ENCODE measurements at places on chromosomes 1 and 21. TPM values are rescaled to one million over a fixed set of nuclear protein-coding genes. Genes with fewer than 3 reads are reported as not detected.

DNA sequence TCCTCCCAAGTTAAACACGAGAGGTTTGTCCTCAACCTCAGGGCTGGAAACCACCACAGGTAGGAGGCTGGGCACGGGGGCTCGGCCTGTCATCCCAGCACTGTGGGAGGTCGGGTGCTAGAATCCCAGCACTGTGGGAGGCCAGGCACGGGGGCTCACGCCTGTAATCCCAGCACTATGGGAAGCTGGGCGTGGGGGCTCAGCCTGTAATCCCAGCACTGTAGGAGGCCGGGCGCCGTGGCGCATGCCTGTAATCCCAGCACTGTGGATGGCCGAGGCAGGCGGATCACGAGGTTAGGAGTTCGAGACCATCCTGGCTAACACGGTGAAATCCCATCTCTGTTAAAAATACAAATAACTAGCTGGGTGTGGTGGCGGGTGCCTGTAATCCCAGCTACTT, 6.7 kb upstream of the CDK11A start:
- DNase-seq, result no peak

DNA sequence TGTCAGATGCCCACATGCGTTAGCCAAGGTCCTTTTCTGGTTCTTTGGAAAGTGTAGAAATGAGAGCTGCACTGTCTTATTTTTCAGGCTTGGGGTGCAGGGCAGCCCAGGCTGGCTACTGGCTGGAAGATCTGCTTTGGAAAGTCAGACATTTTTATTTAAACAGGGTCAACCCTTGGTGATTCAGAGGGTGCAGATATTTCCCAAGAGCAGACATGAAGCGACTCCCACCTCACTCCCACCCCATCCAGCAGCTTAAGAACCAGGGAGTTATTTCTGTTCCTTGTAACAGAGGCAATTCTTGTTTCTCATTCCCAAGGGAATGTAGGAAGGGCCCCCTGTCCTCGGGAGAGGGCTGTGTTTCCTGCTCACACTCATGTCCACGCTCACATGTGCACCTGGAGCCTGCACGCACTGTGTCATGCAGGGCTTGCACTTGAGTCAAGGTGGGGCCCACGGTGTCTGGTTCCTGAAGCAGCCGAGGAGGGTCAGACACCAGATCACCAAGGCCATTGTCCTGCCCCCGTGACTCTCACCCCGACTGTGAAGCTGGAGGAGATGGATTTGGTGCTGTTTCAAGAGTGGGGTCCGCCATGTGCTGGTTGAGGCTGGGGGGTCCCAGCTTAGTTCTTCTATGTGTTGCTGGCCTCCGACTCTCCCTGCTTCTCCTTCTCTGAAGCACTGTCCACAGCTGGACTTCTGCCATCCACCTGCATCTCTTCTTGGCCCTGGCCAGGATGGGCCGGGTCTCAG, 992 bp downstream of the S100A7A start:
- DNase-seq, result no peak

GRCh38 chr1:103194060-103194459, 85.7 kb upstream of the COL11A1 start:
- DNase-seq, result no peak

GRCh38 chr1:29380532-29380931, 144.2 kb downstream of the PTPRU start:
- no peak for DNase-seq

DNA sequence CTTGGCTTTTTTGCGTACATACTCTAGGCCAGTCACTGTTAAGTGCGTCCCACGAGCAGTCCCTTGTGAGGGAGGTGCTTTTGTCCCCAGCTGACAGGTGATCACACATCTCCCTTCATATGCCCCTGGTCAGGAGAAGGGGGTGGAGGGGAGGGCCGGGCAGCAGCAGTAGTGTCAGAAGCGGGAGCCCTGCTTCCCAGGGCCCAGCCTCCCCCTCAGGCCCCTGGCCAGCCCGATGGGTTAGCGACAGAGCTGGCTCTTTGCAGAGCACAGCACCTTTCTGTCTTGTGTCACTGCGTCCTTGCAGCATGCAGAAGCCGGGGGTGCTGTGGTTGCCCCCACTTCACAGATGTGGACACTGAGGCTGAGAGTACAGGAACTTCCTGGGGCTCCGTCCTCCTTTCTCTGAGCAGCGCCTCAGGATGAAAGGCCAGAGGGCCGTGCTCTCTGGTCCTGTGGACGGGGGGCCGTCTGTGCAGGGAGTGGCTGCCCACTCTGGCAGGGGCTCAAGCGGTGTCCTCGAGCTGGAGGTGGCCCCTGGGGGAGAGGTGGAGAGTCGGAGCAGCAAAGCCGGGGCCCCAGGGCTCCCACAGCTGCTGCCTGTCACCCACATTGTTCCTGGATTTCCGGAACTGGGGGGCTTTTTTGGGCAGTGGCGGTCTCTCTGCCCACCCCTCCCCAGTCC, 5.9 kb downstream of the TMEM201 start:
- no peak for DNase-seq

Gene SHISAL2A
- total RNA-seq, result not detected

Gene ANGPTL3
- total RNA-seq, result not detected

Gene OR6N1
- total RNA-seq, result not detected

Gene LAMB3
- 0.21 TPM for total RNA-seq

Gene SPATA21
- total RNA-seq, result not detected

Gene RGS1
- not detected for total RNA-seq

GRCh38 chr1:14437417-14437918, 161.0 kb upstream of the KAZN start:
- no peak for DNase-seq

- no peak for DNase-seq
These were observed 207.2 kb downstream of the PBX1 start for GRCh38 chr1:164765992-164766720.

GRCh38 chr21:33950431-33951079, 35.0 kb upstream of the ATP5PO start:
- no peak for DNase-seq

DNA sequence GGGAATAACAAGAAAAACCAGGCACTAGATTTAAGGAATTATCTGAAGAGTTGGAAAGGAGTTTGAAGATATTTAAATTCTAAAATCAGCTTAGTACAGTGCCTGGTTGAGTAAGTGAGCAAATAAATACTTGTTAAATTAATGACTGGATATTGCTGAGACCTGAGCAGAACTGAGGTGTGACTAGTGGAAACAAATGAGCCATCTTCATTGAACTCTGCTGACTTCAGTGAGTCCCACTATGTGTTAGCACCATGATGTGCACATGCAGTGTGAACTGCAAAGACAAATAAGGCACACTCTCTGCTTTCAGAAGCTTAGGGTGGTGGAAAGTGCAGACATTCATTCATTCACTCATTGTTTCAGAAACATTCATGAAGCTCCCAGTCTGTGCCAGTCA, 48.7 kb downstream of the ELAPOR1 start:
- no peak for DNase-seq

Gene PTGER3
- total RNA-seq, result 6.5 TPM

Gene RBBP5
- total RNA-seq, result 11.4 TPM

GRCh38 chr1:36391271-36391670, 5.5 kb upstream of the STK40 start:
- no peak for DNase-seq

GRCh38 chr1:246641394-246641793, 75.1 kb downstream of the CNST start:
- DNase-seq, result no peak

Gene NPR1
- 57.1 TPM for total RNA-seq

Gene GNG4
- total RNA-seq, result 1.8 TPM

Gene CDCA8
- total RNA-seq, result 7.8 TPM

DNA sequence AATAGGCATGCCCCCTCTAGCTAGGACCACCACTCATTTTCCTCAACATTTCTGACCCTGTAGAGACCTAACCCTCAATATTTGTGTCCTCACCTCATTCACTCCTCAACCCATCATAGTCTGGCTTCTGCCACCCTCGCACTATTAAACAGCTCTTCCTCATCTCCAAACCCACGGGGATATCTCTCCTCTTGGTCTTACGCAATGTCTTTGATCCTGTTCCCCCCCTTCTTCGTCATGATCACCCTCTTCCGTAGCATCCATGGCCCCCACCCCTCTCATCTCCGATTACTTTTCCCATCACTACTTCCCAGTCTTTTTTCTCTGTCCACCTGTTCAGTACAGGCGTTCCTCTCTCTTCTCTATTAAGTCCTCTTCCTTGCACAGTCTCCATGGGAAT, 51.7 kb upstream of the SPOCD1 start:
- no peak for DNase-seq

- no peak for DNase-seq
These were observed 48.5 kb downstream of the PHACTR4 start for GRCh38 chr1:28417926-28418637.

Gene RAD54L
- total RNA-seq, result 9.3 TPM

GRCh38 chr1:225899044-225899925, 10.3 kb upstream of the LEFTY1 start:
- no peak for DNase-seq

GRCh38 chr21:19914028-19914427, 1084.2 kb upstream of the NCAM2 start:
- no peak for DNase-seq

- no peak for DNase-seq
These were observed 402.9 kb downstream of the TGFB2 start for GRCh38 chr1:218748071-218748470.

Gene PPP1R8
- total RNA-seq, result 46.9 TPM

Gene TMEM79
- total RNA-seq, result 2.9 TPM

DNA sequence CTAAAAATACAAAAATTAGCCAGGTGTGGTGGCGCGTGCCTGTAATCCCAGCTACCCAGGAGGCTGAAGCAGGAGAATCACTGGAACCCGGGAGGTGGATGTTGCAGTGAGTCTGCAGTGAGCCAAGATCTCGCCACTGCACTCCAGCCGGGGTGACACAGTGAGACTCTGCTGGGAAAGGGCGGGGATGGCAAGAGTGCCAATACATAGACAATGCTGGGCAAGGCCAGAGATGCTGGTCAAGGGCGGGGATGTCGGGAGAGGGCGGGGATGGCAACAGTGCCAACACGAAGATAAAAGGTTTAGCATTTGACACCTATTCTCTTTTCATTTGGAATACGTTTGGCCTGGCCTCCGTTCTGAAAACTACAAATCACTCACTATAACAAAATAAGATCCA, 11.0 kb downstream of the SSU72 start:
- DNase-seq, result no peak

DNA sequence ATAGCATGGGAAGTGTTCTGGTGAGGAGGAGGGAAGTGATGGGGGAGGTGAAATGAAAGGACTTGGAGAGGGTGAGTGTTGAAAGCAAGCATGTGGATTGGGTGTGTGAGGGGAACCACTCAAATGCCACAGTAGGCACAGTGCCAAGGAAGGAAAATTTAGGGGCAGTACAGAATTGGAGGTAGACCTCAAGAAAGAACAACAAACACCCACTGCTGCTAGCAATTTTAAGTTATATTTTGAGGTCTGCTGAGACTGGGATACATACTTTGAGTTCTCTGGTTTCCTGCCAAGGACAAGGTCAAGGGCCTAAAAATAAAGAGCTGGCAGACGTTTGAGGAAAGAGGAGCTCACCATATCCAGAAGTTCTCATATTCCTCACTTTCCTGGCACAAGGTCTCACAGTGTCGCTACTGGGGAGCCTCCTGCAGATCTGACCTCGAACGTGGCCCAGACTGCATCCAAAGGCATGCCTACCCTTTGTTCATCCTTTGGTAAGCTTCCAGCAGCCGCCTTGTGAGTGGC, 104.0 kb downstream of the BRINP2 start:
- no peak for DNase-seq

DNA sequence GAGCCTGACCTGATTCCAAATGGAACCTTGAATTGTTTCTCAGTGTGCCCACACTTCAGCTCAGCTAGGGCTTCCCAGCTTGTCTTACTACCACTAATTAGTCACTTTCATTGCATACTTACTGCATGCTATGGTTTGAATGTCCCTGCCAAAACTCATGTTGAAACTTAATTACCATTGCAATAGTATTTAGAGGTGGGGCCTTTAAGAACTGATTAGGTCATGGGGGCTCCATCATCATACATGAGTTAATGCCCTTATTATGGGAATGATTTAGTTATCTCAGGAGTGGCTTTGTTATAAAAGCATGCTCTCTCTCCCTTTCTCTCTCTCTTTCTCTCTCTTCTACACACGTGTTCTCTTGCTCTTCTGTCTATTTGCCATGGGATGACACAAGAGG, 68.3 kb downstream of the NENF start:
- no peak for DNase-seq

Gene SAMD11
- not detected for total RNA-seq

Gene SLC9C2
- 0.51 TPM for total RNA-seq

Gene LCK
- total RNA-seq, result 1.1 TPM

DNA sequence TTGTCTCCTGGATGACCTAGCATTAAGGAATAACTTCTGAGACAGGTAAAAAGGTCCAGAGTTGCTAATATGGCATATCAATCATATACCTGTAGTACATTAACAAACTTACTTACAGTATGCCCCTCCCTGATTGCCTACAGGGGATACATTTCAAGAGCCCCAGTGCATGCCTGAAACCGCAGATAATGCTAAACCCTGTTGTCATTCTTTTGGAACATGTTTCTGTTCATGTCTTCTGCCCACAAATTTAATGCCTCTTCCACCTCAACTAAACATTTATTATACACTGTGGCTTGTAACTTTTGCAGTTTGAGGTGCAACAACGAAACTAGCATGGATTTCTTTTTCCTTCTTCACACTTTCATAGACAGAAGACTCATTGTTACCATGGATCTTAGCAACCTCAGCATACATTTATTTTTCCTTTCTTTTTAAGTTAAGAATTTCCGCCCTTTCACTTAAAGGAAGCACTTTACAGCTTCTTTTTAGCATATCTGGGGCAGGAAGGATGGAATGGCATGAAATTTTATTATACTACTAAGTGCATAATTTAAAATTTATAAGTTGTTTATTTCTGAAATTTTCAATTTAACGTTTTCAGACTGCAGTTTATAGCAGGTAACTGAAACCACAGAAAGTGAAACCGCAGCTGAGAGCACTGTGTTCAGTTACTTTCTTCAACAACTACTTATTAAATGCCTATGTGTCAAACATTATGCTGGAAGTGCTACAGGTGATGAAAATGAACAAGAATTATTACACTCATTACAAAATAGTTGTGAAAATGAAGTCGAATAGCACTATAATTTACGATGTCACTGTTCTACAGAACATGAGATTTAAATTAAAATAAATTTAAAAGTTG, 25.3 kb downstream of the F13B start:
- no peak for DNase-seq

DNA sequence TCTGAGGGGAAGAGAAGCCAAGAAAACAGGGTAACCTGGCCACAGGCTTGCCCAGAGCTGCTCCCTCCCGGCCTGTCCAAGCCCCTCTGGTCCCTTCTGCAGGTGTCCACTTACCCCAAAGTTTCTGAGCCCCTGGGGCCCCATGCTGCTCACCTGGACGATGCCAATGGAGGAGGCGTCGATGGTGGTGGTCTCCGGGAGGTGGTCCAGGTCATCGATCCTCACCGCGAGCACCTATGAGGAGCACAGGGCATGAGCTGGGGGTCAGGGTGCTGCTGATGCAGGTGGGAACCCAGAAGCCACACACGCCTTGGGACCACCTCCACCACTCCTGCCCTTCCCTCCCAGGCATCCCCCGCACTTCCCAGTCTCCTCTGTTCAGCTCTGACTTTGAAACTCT, 37.5 kb upstream of the RIPK4 start:
- no peak for DNase-seq

DNA sequence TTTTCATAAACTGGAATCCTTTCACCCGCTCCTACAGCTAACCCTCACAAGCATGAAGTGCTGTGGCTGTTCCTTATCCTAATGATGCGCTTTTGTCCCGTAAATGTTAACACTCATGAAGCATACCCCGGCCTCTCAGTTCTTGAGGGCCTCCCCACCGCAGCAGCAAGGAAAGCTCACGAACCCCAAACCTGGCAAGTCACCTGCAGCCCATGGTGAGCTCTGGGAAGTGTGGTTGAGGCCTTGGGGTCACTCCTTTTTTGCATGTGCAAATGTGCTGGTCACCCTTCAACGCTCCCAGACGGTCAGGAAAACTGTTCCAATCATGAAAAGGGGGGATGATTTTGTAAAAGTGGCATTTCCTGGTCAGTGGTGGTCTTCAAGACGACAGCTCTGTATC, 124.6 kb downstream of the PRDM2 start:
- DNase-seq, result no peak

Data from endothelial cell (in vitro differentiated cells).